Activated CD4-positive, alpha-beta T cell treated with anti-CD3 and anti-CD28 coated beads for 4 hours (primary cell): ENCODE measurements at places on chromosomes 2 and 18.

DNA sequence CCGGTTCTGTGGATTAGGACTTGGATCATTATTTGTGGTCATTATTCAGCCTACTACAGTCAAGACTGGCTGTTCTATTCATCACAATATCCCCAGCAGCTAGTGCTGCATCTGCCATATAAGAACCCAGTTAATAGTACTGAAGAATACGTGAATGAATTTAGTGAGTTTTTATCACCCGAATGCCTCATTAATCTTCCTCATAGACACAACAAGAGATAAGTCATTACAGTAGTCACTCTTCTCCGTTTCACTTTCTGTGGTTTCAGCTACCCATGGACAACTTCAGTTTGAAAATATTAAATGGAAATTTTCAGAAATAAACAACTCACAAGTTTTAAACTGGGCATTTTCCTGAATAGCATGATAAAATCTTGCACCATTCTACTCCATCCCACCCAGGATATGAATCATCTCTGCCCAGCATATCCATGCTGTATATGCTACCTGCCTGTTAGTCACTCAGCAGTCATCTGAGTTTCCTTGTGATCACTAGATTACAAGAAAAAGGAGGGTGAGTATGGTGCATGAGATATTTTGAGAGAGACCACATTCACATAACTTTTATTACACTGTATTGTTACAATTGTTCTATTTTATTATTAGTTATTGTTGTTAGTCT lies 363.7 kb upstream of the CHAC2 start:
- no peak for DNase-seq

- DNase-seq, result no peak
Observed at GRCh38 chr2:158624961-158625360, 168.2 kb downstream of the PKP4 start.

DNA sequence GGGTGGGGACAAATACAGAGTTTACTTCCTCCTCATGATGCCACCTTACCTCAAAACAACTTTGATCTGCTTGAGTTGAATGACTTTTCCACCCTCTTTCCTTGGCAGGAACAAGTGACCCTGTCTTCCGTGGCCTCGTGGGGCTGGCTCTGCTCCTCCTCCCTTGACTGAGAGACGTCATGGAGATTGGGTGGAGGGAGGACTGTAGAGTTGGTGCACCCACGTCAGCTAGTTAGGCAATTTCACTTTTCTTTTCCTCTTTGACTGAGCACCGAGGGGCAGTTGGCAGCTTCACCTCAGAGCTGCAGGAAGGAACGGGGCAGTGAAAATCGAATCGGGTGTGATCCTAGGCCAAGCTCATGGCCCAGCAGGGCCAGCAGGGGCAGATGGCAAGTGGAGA lies at the start of gene SP140:
Gene SP140, plus strand, starts transcription at position 251 of the 400 bp plus-strand sequence. Its CDS starts 109 bp downstream, at position 360.
- peak; percentile 79 for DNase-seq

GRCh38 chr18:45066886-45067285 lies 386.2 kb downstream of the SETBP1 start:
- DNase-seq, result no peak

DNA sequence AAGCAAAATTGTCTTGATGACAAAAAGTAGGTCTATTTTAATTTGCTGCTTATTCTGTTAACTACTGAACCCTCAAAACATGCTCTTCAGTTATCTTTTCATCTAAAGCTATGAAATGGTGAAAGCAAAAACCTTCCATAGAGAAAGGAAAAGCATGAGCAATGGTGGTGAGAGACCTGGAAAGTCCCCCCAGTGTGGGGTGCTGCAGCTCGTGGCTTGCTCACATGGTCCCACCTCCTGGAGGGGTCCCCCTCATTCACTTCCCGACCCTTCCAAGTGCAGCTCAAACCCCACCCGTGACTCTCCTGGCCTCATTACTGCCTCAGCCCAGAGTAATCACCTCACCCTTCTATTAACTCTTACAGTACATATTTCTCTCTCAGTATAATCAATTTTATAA lies 301.8 kb upstream of the HNRNPA3 start:
- no peak for DNase-seq

- no peak for DNase-seq
Observed at GRCh38 chr2:140481136-140481535, 1649.7 kb downstream of the LRP1B start.

- DNase-seq, result no peak
Observed at GRCh38 chr18:75538727-75539126, 111.2 kb upstream of the SMIM21 start.

GRCh38 chr2:54271189-54271588 lies 15.2 kb upstream of the TSPYL6 start:
- no peak for DNase-seq

DNA sequence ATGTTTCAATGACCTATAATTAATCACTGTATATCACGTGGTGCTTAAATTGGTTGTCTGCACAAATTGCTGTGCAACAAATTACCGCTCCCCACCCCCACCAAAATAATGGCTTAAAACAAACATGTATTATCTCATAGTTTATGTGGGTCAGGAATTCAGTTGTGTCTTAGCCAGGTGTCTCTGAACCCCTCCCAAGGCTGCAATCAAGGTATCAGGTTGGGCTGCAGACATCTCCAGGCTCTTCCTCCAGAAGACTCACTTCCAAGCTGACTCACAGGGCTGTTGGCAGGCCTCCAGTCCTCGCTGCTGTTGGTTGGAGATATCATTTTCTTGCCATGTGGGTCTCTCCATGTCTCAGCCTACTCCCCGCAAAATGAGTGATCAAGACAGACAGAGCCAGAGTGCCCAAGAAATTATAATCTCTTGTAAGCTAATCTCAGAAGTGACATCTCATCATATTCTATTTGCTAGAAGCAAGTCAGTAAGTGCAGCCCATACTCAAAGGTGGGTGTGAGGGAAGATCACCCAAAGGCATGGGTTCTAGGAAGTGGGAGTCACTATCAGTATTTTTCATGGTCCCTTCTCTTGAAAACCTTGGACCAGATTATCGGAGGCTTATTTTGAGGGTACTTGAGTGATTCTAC lies 38.4 kb downstream of the SPC25 start:
- DNase-seq, result no peak

- DNase-seq, result no peak
Observed at GRCh38 chr2:215487002-215487372, 51.1 kb upstream of the FN1 start.

- peak; percentile 50 for DNase-seq
Observed at GRCh38 chr2:189698020-189698887, 23.8 kb downstream of the ANKAR start.

GRCh38 chr18:31980863-31981262 lies 37.8 kb upstream of the RNF125 start:
- DNase-seq, result no peak

GRCh38 chr2:48450936-48451602 lies 78.9 kb upstream of the STON1 start:
- no peak for DNase-seq

- no peak for DNase-seq
Observed at GRCh38 chr2:55986001-55986400, 62.4 kb upstream of the EFEMP1 start.

GRCh38 chr2:62568983-62569837 lies 63.2 kb upstream of the TMEM17 start:
- DNase-seq, result no peak

GRCh38 chr2:120278901-120279300 lies 26.2 kb downstream of the RALB start:
- DNase-seq, result no peak

GRCh38 chr2:165113414-165113813 lies 90.4 kb downstream of the SCN3A start:
- no peak for DNase-seq

- no peak for DNase-seq
Observed at GRCh38 chr2:120245520-120246332, 6.9 kb upstream of the RALB start.

GRCh38 chr18:56910237-56910636 lies 236.7 kb upstream of the BOD1L2 start:
- no peak for DNase-seq

DNA sequence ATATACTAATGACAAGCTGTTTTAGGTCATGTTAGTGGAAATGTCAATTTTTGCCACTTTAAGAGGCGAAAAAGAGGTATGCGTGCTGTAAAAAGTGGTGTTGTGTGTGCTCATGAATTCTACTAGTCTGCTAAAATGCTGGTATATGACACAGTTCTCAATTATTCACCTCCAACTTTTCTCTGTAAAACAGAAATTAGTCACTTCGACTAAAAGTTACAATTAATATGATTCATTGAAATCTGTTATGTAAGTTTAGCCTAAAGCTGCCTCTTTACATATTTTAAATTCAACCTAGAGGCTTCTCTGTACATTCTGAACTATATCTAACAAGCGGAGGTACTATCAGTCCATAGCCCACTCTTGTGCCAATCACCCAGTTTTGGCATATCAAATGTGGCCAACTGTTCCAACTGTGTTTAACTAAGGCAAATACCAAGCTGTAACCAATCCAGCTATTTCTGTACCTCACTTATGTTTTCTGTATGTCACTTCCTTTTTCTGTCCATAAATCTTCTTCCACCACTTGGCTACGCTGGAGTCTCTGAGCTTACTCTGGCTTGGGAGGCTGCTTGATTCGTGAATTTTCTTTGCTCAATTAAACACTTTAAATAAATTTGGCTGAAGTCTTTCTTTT lies 20.8 kb downstream of the BAZ2B start:
- no peak for DNase-seq

- DNase-seq, result no peak
Observed at GRCh38 chr2:30257266-30258214, 26.2 kb downstream of the LBH start.

GRCh38 chr2:241659150-241659739 lies 21.8 kb downstream of the ATG4B start:
- no peak for DNase-seq
